Activated CD4-positive, alpha-beta T cell treated with anti-CD3 and anti-CD28 coated beads, Interleukin-2, amount 50 U/mL, for 1 hour (primary cell): ENCODE measurements at places on chromosomes 3 and 15.

DNA sequence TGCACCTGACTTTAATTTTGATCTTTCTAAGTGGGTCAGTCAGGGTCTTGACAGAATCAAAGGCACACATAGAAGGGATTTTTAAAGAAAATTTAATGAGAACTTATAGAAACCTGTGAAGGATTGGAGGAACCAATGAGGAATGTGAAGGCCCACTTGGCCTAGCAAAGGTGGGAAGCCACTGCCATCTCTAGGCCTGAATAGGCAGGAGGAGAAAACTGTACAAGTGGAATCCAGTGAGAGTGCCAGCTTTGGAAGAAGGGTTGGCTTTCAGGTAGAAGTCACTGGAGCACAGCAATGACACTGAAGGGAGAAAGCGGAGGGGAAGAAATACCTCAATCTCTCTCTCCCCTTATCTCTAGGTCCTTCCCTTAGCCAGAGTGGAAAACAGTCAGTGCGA is 380.7 kb upstream of the KCNMB2 start:
- DNase-seq, result no peak

DNA sequence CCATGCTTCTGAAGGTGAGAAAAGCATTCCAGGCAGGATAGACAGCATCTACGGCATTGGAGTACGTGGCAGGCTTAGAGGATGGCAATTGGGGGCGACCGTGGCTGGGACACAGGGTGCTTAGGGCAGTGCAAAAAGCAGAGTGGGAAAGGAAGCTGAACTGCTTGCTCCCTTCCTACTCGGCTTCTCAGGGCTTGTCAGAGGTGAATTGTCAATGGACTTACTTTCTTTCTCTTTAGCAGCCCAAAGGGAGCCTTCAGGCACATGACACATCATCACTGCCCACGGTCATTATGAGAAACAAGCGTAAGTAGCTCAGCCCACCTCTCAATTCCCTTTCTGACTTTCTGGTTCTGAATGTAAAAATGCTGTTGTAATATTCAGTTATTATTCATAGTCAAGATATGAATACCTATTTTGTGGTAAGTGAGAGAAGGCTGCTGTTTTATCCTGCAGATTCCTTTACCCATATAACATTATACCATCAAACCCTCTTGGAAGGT is 84.3 kb downstream of the KLHL25 start:
- no peak for DNase-seq

- no peak for DNase-seq
These were observed 53.9 kb downstream of the ACAD9 start for GRCh38 chr3:128933213-128933921.

DNA sequence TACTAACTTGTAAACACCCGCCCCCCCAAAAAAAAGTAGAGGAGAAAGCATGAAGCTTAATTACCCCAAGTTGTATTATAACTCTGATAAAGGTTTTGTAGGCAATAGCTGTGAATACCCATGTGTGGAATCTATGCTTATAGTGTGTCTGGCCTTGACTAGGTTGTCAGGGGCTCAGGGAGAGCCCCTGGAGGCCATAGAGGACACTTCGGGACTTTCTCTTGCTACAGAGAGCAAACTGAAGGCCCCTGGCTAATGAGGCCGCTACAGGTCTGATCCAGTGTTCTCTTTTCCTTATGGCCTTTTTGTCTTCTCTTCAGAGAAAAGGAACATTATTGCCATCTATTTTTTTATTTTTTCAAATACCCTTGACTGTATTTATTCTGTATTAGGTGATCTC is 19.1 kb upstream of the SCAANT1 start:
- no peak for DNase-seq

GRCh38 chr3:181133832-181134231 is 144.3 kb upstream of the DNAJC19 start:
- no peak for DNase-seq

- DNase-seq, result no peak
These were observed 49.0 kb downstream of the UBE2E2 start for GRCh38 chr3:23252122-23252521.

- peak; percentile 48 for DNase-seq
These were observed 4.7 kb upstream of the RNF13 start for GRCh38 chr3:149808209-149808829.

GRCh38 chr3:39971559-39972031 is 162.2 kb downstream of the MYRIP start:
- no peak for DNase-seq

- no peak for DNase-seq
These were observed 243.4 kb upstream of the GADL1 start for GRCh38 chr3:31137718-31138465.
